ENCODE measurements at places on chromosomes 3 and 15.

DNA sequence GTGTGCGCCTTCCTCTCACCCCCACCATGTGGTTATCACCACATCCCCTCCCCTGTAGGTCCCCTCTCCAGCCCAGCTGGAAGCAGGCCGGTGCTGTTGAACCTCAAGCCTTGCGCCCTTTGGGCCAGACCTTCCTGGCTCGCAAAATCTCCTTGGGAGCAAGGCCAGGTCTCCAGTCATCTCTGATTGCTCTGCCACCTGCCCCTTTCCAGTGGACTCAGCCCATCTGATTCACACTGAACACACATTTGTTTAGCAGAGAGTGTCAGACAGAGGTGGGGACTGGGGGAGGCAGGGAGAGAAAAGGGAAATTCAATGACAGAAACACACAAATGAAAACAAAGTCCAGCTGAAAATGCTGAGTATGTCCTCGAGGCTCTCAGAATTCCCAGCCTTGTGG lies 119.4 kb downstream of the TPRA1 start:
- no peak for DNase-seq

GRCh38 chr3:68055215-68055614 lies 400.8 kb upstream of the SUCLG2 start:
- DNase-seq, result no peak

GRCh38 chr3:37949866-37950265 lies 40.7 kb upstream of the VILL start:
- peak; percentile 63 for DNase-seq

- no peak for DNase-seq
Observed at GRCh38 chr15:73176598-73176997, 124.3 kb downstream of the NEO1 start.

DNA sequence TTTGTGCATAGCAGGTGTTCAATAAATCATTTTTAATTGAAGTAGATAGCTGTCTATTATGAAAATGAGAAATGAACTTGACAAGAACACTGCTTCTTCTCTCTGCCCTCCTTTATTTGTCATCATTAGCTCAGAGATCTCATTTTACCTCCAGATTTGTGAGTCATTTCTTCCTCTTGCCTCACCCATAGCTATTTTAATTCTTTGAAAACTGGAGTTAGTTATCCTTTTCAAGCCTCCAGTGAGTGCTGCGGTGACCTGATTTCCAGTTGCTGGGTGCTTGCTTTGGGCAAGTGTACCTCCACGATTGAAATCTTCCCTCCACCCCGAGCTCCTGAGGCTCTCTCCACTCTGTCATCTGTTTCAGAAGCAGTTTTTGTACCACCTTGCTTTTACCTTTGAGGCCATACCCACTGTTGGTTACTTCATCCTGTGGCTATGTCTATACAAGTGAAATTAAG lies 114.6 kb downstream of the NFKBIZ start:
- DNase-seq, result no peak

DNA sequence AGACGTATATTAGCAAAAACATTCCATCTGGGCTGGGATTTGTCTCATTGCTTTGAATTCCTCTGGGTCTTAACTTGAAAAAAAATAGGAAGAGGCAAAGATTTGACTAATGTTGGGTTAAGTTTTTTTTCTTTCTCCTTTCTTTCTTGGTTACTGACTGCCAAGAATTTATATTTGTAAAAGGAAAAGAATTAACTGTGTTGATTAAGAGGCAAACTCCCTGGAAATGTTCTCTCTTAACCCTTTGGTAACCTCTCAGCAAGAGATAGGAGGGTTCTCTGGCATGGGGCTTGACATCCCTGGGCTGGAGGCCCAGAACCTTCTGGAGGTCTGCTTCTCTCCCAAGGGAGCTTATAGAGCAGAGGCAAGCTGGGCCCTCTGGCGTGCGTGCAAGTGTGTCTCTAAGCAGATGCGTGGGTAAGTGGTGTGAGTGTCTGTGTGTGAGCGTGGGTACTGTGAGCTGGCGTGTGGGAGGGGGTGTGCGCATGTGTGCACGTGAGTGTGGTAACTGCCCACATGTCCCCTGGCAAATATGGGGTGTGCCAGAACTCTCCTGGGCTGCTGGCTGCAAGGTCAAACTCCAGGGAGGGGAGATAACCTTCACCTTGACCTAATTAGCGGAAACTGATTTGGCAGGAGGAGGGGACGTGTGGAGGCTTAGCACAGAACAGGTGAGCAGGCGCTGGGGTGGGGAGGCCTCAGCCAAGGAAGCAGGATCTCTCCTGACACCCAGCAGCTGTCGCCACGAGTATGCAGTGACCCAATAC lies 49.4 kb upstream of the MAGEF1 start:
- peak; percentile 20 for DNase-seq

DNA sequence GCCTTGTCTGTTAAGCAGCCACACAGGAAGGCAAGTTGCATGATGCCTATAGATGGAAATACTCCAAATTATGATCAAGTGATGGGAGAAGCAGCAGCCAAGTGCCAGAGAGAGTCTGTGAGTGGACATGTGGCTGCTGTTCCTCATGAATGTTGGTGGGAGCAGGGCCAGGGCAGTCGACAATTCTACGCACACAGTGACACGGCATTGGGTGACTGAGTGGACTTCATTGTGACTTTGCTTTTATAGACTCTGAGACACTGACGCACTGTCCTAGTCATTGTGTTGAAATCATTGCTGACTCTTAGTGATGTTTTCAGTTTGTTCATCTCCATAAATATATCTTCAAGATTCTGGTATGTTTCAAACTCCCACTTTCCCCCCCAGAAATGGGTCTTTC lies 246.3 kb upstream of the SEMA6D start:
- no peak for DNase-seq

DNA sequence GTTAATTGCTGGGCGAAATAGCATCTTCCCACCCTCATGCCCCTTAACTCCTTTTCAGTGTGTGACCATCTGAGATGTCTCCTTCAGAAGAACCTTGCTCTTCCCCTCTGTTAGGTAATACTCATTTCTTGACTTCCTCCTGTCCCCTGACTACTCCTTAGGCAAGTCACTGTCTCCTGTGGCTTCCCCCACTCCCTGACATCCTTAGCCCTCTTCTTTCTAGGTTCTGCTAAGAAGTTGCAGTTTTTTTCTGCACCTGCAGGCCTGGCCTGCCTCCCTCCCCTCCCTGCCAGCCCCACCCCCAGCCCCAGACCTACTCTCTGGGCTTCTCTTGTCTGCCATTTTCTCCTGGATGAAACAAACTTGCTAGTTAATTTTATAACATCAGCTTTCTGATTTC lies 15.2 kb upstream of the EID1 start:
- no peak for DNase-seq

DNA sequence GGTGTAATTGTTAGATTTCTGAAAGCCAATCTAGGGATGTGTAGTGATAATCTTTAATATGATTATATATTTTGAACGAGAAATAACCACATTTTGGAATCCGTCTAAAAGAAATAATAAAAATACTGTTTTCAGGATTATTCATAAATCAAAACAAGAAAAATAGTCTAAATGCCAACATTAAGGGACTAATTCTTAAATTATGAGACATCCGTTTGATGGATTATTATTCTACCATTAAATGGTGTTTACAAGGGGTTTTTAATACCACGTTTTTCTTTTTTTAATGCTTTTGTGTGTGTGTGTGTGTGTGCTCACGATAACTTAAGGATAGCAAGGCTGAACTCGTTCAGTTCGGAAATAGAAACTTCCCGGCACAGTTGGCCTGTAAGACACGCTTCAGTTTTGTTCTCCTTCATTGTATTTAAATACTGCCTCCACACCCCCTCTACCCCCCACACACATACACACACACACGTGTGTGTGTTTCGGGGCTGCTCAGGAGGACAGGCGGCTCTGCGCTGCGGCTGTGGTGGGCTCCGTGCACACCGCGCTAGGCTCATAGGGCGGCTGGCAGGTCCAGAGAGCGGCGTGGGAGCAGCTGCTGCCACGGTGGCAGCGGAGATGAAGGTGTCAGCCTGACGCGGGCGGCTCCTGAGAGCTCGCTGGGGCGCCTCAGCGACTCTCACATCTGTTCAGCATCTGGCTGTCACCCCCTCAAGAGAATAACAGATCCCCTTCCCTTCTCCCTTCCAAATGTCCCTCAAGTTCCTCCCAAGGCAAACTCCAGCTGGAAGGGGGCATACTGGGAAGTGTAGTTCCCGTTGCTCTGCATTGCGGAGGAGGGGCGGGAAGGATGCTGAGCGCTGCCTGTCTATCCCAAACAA lies 23.0 kb upstream of the ANP32A start:
- peak; percentile 72 for DNase-seq

DNA sequence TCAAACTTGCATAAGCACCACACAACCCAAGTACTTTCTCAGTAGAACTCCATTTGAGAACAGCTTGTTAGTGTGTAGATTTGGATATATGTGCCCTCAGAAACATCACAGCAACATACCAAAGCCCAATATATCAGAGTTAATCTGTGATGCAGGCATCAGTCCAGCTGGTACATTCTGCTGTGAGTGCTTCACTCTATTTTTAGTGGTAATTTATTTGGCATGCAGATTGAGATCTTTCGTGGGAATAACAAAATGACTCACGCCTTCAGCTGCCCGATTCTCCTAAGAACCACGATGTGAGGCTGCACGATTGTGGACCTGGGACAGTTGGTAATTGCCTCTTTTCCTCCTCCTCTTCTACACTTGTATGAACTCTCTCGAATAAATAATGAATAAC lies 730.7 kb downstream of the SQOR start:
- DNase-seq, result peak; percentile 14

- DNase-seq, result no peak
Observed at GRCh38 chr15:70353606-70354345, 256.1 kb upstream of the TLE3 start.

DNA sequence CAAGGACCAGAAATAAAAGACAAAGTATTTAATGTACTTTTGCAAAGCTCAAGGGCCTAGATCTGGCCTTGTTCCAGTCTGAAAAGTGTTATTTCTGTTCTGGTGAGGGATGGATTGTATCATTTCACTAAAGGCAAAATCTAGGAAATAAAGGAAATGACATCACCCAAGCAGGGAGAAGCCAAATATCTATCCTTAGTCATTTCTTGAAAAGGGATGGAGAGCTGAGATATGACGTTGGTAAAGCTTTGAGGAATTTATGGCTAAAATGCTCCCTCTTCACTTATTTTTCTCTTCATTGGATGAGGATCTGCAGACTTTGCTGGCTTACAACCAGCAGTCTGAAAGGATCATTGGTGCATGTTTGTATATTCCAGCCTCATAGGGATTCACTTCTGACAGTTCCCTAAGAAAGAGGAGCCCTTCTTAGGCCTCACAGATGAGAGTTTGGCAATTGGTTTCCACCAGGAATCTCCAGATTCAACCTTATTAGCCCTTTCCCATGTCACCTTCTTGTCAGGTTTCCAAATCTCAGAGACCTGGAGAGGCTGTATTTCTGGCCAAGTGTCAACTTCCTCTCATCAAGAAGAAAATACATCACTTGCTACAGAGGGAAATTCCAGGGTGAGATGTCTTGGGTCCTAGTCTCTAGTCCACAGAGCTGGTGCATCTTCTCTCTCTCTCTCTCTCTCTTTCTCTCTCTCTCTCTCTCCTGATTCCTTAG lies 93.7 kb upstream of the BOC start:
- DNase-seq, result no peak

GRCh38 chr3:58129041-58129770 lies 81.6 kb downstream of the DNASE1L3 start:
- DNase-seq, result no peak

Measured in NCI-H524 (cell line).